ENCODE measurements at places on chromosomes 6 and 20.

DNA sequence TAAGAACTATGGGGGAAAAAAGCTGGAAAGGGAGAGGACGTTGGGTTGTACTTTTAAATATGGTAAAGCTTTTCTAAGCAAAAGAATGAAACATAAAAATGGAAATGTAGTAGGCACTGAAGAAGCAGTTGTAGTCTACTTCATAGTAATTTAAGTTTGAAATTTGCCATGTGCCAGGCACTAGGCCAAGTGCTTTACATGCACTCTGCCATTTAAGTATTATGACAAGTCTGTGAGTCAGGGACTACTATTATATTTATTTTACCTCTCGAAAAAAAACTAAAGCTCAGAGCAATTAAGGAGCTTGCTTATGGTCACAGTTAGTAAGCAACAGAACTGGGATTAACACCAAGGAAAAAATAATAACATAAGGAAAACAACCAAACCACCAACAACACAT is 257.8 kb downstream of the GMDS start:
- DNase-seq = peak; percentile 66

DNA sequence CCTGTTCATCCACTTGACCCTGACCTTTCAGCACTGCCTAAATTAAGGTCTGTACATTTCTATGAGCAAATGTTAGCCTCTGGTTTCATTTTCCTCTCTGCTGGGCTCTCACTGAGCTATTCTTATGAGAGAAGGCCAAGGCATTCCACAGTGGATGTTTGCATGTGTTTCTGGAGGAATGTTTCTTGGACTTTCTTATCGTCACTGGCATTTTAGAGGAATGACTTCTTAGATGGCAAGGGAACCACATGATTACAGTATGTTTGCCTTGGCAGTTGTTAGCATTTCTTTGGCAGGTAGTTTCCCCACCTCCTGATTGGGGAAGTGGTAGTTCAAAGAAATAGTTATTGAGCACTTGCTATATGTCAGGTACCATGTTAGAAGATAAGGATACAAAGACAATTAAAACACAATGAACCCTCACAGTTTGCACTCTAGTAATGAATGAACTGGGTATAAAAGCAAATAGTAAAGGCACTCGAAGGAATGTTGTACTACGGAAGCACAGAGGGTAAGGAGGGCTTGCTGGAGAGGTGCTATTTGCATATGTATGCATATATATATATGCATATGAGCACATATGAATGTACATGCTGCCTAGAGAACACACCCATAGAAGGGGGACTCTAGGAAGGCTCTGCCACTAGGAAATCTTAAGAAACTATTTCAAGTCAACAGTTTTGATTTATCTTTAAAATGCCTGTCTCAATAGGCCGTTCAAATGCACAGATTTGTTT is 307.4 kb downstream of the EYA4 start:
- DNase-seq = peak; percentile 71

GRCh38 chr20:61044499-61044898 is 207.6 kb upstream of the CDH4 start:
- no peak for DNase-seq

DNA sequence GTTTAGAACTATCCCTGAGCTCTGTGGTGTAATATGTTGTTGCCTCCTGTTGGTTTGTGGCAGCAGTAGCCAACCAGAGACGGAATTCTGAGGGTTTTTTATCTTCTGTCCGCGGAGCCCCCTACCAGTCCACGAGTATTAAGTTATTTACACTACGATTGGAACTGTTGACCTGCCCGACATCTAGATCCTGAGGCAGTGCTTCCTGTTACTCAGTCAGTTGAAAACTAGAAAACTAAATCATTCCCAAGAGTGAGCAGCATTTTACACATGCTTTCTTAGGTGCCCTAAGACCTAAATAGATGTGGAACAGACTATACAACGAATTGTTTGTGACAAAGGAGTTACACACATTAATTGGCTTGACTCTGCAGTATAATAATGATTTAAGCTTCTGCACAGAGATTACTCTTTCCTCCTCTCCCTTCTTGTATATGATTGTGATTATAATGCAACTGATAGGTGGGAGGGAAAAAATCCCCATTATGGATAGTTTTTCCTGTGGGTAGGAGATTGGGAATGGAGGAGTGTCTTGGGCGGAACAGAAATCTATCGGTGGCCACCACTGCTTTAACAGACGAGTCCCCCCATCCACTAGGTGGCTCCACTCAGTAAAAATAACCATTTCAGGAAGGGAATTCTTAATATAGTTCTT is 1.7 kb downstream of the LOC128125822 start:
- peak; percentile 55 for DNase-seq

- peak; percentile 20 for DNase-seq
These were observed 44.2 kb upstream of the MDGA1 start for GRCh38 chr6:37741757-37742400.

DNA sequence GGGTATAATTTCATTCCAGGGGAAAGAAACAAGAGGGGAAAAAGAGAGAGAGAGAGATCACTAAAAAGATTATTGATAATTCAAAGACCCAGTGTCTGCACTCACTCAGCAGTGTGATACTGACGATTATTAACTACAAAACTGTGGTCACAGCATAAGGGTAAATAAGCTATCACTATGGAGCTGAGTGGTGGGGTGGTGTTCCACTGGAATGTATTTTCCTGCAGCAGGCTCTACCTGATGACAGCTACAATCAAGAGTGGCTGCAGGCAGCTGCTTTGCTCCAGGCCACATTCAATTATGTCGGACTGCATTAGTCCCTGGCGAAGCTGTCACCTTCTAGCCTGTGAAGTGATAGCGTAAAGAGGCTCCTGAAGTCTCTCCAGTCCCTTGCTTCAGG is 122.2 kb upstream of the TFAP2D start:
- DNase-seq = no peak

DNA sequence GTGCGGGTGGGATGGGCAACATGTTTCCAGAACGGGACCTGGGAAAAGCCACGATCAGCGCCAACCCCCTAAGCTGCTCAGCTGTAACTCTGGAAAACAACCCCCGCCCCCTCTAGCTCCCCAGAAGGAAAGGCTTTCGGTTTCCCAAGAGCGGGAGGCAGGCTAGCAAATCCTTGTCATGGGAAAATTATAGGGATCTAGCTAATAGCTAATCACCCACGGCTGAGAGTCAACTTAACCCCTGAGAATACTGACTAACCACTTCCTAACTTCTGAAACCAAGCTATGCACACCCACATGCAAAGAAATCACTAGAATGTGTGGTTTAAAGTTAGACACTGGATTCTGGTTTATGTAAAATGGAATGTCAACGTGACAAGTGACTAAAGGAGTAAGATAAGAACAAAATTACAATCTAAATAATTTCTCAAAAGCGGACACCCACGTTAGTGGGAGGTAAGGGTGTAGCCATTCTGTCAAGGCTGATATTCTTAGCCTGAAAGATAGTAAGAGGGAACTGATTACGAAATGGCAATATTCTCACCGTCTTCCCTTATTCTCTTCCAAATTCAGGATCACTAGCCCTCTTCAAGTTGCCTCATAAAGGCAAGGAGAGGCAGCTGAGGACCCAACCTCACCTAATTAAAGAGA is 20.1 kb downstream of the JAG1 start:
- DNase-seq = peak; percentile 87

DNA sequence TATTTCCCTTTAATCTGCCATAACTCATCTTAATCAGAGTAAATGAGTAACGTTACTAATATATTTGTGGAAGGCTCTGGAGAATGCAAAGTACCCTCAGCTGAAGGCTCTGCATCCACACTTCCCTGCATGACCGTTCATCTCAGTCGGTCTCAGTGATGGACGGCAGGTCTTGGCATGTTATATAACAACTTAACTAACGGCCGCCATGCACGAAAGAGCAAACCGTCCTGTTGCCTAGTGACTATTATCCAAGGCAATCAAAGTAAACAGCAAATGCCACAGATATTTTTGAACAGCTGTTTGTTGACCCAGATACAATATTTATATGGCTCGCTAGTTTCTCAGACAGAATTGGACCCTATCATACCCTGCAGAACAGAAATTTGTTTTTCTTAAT is 194.9 kb upstream of the SMLR1 start:
- no peak for DNase-seq

DNA sequence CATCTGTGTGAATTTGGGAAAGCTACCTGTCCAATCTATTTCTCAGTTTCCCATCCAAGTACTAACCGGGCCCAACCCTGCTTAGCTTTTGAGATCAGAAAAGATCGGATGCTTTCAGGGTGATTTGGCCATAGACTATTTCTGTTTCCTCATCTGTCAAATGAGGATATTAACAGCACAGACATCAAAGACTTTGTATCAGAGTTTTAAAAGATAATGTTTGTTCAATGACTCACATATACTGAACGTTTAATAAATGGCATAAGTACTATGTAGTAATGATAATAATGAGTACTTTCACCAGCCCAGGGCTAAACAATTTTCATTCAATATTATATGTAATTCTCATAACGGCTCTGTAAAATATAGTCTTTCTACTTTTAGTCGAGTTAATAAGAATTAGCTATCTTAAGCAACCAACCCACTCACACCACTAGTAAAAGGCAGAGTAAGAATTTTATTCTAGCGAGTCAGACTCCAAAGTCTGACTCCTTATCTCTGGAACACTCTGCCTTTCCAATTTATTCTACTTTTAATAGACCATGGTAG is 216.5 kb downstream of the ARHGAP18 start:
- DNase-seq = peak; percentile 70

- no peak for DNase-seq
These were observed 26.6 kb downstream of the NOL4L start for GRCh38 chr20:32558526-32558925.

- DNase-seq = peak; percentile 93
These were observed 120.4 kb downstream of the MYLK4 start for GRCh38 chr6:2630359-2630758.

- DNase-seq = no peak
These were observed 516.3 kb upstream of the CHD6 start for GRCh38 chr20:42134265-42135098.

- DNase-seq = peak; percentile 94
These were observed 28.6 kb upstream of the CCN2 start for GRCh38 chr6:131979515-131980337.

DNA sequence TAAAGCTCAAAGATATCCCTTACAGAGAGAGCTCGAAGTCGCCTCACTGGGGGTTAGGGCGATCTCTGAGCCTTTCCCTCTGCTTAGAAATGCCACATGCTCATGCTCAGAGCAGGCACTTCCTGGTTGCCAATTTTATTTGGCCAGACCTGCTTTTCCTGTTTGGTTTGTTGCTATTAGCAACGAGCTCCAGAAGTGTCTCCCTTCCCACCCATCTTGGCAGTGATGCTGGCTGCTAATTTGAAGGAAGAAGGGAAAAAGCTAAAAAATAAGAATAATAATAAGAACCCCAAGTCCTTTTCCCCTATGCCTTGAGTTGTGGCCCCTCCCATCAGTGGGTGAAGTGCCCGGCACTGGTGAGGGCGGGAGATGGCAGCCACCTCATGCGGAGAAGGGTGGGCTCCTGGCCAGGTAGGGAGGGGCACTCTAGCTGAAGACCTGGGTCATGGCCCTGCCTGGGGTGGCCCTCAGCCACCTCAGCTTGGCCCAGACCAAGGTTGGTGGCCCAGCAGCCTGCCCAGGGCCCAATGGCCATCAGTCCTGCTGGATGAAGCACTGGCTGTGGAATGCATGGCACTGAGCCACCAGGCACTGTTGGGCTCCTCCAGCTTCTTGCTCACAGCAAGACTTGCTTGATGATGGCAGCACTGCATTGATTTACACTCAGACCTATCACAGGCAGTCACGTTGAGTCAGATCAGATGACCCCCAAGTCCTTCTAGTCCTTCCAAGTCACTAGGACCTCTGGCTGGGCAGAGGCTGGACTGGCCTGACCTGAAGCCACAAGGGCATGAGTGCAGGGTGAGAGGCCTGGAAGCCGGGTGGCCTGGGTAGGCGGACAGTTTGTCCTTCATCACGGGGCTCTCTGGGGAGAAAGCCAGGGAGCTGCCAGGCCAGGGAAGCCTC is 79.0 kb downstream of the SYNJ2 start:
- peak; percentile 90 for DNase-seq

GRCh38 chr20:33400812-33401183 is 521 bp downstream of the CDK5RAP1 start:
- DNase-seq = no peak

DNA sequence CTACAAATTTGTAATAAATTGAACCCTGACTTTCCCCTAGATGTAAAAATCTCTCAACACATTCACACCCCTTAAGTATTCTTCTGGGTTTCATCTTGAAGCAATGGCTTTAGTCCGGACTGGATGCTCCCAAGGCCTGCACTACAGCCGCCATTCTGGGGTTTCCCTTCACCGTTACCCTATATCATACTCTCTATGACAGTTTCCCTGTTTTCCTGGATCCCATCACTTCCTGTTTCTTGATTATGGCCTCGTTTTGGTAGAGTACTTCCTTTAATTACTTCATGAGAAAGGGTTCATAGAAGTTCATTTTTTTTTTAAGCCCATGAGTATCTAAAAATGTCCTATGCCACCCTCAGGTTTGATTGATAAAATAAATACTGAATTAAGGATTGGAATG is 11.7 kb downstream of the FIG4 start:
- DNase-seq = no peak

DNA sequence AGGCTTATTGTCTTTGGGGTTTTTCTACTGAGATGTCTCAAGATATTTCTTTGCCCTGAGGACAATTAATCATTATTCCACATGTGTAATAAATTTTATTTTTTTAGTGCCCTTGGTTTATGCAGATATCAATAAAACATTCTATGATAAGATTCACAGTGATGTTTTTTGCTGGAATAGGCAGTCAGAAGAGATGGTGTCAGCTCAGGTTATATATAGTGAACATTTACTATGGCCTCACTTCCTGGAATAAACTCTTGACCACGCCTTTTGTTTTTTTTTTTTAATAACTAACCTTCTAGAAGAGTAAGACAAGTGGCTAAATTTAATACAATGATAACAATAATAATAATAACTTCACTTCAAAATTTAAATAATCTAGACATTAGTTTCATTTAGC is 209.7 kb downstream of the TRDN start:
- no peak for DNase-seq

DNA sequence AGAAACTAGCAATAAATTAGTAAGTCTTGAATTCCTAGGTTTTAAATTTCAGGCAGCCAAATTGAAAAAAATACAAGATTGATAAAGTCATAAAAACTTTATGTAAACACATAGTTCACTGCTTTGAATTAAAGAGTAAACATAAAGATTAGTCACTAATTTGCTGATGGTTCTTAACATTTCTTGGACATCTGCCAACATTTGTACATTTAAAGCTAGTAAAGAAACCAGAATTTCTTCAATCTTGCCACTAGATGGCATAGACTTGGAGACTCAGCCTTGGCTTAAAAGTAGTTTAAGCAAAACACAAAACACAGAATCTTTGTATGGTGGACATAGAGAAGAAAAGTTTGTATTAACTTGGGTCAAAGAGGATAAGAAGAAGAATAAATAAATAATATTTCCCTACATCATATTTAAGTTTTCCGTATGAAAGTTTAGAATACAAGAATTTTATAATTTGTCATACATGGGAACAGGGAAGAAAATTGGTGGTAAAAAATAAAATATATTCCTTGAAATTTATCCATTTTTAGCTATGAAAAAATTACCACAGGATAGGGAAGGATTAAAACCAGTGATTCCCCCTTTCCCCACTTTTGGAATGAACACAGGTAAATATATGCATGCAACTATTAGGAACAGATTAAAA is 41.7 kb upstream of the FAM135A start:
- peak; percentile 72 for DNase-seq

GRCh38 chr6:170180671-170181337 is 110.1 kb downstream of the DLL1 start:
- no peak for DNase-seq

- DNase-seq = no peak
These were observed 8.0 kb downstream of the FOXC1 start for GRCh38 chr6:1617466-1618310.

- peak; percentile 47 for DNase-seq
These were observed 19.0 kb upstream of the SERINC3 start for GRCh38 chr20:44540834-44541233.

GRCh38 chr6:89348372-89348771 is 4.2 kb downstream of the UBE2J1 start:
- peak; percentile 40 for DNase-seq
